Stimulated activated CD4-positive, alpha-beta T cell treated with anti-CD3 and anti-CD28 coated beads, Interleukin-1b, Interleukin-23, amount 100 ng/mL, for 1 hour (primary cell): ENCODE measurements at places on chromosomes 7 and 10.

GRCh38 chr10:129025787-129026186 lies 441.3 kb upstream of the MGMT start:
- no peak for DNase-seq

- DNase-seq: no peak
These were observed 662 bp downstream of the POLR3A start for GRCh38 chr10:78028438-78029268.

- DNase-seq: no peak
These were observed 152.4 kb upstream of the CELF2 start for GRCh38 chr10:10865303-10865702.

- DNase-seq: no peak
These were observed 18.8 kb downstream of the VSIR start for GRCh38 chr10:71754562-71754961.

- no peak for DNase-seq
These were observed 25.6 kb downstream of the VSTM4 start for GRCh38 chr10:49089557-49090188.

GRCh38 chr10:98453729-98454128 lies 7.0 kb upstream of the HPS1 start:
- no peak for DNase-seq

- no peak for DNase-seq
These were observed 70.1 kb downstream of the MGMT start for GRCh38 chr10:129537151-129537550.

GRCh38 chr7:139745678-139746143 lies 32.1 kb downstream of the HIPK2 start:
- DNase-seq: no peak

GRCh38 chr7:18993933-18994668 lies 123.3 kb downstream of the TWIST1 start:
- no peak for DNase-seq

DNA sequence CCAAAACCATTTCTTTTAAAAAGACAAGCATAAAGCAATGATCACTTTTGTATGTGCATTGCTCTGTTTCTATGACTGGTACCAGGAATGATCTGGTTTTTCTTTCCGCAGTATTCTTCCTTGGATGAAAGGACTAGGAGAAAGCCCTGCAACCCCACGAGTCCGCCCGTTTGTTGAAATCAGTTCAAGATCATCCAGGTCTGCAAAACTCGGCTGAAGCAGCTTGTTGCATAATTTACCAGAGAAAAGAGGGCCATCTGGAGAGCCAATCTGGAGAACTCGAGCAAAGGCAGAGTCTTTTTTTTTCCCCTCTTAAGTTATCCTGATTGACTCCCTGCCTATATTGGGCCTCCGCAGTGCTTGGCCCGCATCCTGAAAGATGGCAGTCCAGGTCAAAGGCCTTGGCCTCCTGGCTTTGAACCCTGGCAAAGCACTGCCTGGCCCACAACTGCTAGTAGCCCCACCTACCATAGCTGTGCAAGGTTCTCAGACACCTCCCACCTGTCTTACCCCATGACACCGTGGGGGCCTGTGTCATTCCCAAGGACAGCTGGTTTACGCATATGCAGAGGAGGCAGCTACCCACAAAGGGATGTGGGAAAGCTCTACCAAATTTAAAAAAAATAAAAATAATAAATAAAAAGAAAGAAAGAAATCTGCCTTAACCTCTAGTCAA lies 572.2 kb downstream of the INHBA start:
- DNase-seq: no peak

DNA sequence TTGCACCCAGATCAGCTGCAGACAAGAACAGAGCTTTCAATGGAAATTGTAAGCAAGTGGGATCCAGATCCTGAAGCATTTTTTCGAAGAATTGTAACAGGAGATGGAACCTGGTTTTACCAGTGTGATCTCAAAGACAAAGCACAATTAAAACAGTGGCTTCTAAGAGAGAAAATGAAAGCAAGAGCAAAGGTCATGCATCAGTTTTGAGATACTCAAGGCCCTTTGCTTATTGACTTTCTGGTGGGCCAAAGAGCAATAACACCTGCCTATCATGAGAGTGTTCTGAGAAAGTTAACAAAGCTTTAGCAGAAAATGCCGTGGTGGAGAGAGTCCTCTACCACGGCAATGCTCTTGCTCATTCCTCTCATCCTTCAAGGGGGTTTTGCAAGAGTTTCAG lies 194.8 kb downstream of the TMEM178B start:
- DNase-seq: no peak

- DNase-seq: no peak
These were observed 195.0 kb upstream of the PLXNA4 start for GRCh38 chr7:132771301-132771730.

DNA sequence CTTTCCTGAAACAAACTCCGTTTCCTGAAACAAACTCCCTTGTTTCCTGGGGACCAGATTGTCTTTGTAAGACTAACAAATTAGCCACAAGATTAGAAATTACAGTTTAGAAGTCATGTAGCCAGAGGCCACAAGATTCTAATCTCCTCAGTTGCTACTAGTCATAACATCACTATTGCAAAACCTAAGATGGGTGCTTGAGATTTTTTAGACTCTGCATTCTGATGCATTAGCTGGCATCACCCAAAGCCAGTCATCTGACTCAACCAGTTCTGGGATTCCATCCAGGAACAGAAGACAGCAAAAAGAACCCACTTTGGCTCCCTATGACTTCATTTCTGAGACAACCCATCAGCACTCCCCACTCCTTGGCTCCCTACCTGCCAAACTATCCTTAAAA lies 367.9 kb upstream of the MBL2 start:
- DNase-seq: no peak

DNA sequence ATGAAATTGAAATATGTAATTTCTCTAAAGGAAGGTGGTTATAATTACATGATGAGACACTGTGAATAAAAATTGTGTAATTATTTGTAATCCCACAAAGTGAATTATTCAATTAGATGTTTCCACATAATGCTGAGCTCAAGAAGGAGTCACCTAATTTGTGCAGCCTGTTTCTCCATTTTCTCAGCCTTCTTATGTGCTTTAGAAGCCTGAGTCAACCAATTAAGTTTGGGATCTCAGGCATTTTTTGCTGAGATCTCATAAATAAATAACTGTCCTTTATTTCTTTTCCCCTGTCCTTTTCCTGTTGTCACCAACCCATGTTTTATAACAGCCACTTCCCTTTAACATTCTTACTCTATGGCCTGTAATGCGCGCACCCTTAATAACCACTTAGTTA lies 506.5 kb upstream of the SEMA3D start:
- no peak for DNase-seq

- DNase-seq: no peak
These were observed 16.5 kb downstream of the CNOT4 start for GRCh38 chr7:135493362-135493761.

DNA sequence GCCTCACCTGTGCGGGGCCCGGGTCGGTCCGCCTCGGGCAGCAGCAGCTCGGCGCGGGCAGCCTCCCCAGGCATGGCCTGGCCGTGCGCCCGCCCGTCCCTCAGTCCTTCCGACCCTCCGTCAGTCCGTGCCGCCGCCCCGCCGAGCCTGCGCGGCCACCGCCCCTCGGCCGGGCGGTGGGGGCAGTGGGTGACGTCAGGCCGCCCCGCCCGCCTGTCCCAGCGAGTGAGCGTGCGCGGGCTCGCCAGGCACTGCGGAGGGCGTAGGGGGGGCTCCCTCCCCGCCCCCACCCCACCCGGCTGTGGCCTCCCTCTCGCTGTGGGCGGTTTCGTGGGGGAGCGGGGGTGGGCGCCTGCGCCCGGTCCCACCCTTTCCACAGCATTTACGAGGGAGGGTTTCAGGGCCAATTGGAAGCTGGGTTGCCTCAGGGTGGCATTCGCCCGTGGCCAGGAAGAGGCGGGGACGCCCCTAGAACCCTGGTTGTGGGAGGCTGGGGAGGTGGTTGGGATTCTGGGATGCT lies at the start of gene NACAD:
TSS of gene NACAD (minus strand) at position 149 of the 520 bp plus-strand sequence. CDS start at position 74, 75 bp downstream.
- no peak for DNase-seq

- DNase-seq: no peak
These were observed 83.3 kb downstream of the RNLS start for GRCh38 chr10:88499569-88500470.

DNA sequence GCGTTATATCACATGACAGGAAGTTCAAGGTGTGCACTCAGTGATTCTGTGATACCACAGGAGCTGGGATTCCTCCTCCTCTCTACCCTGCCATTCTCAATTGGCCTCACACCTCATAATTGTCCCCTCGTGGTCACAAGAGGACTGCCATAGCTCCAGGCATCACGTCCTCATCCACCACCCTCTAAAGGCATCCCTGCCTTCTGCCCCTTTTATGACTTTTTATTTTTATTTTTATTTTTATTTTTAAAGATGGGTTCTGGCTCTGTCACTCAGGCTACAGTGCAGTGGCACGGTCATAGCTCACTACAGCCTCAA lies 47.0 kb downstream of the PDGFA start:
- no peak for DNase-seq

GRCh38 chr7:28957751-28958234 lies 337 bp downstream of the TRIL start:
- no peak for DNase-seq

DNA sequence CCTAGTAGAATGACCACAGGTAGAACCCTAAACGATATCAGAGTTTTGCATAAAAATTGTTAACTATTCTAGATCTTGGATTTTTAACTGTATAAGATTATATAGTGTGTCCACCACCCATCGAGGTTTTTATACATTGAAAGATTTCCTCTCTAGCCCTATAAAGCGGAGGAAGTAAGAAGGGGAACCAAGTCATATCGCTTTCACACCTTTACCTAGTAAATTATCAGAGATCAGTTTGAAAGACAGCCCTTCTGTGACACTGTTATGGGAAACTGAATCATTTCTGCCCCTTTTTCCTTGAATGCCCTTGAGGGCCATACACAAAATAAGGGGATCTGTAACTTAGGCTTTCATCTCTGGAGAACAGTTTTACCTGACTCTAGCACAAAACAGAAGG lies 8.3 kb upstream of the GPR37 start:
- DNase-seq: no peak

DNA sequence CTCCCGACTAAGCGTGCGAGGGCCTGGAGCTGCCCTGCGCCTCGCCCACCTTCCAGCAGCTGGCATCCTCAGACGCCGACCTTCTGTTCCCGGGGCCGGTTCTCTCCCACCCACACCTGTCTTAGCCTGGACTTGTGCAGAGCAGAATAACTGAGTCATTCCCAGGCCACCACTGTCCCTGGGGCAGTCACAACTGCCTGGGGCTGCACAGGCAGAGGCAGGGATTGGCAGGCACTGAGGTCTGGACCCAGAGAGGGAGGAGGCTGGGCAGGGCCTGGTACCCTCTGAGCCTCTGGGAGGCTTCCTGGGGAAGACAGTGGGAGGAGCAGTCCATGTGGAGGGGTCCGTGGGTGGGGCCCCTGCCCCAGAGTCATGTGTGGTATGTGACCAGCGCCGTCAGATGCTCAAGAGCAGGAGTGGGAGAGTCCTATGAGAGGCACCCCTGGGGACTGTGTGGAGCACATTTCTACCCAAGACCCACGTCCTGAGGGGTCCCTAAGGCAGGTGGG lies 74.3 kb downstream of the NKX6-2 start:
- no peak for DNase-seq

- no peak for DNase-seq
These were observed 91.3 kb downstream of the CD36 start for GRCh38 chr7:80729591-80730320.

DNA sequence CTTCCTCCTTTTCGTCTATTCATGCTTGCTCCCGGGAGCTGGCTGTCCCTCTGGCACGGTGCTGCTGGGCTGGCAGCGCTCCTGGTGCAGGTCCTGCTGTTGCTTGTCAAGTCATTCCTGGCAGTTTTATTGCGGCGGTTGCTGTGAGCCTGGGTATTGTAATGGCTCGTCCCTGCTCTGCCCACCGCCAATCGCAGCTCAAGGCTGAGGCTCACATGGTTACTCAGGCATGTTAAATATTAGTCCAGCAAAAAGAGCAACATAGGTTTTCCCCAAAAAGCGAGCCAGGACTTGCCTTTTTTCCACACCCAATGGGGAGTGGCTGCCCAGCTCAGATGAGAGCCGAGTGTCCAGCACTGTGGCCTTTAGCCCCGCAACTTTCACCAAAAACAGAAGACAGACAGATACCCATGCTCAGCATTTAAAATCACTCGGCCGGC lies 492.9 kb upstream of the FOXK1 start:
- no peak for DNase-seq

DNA sequence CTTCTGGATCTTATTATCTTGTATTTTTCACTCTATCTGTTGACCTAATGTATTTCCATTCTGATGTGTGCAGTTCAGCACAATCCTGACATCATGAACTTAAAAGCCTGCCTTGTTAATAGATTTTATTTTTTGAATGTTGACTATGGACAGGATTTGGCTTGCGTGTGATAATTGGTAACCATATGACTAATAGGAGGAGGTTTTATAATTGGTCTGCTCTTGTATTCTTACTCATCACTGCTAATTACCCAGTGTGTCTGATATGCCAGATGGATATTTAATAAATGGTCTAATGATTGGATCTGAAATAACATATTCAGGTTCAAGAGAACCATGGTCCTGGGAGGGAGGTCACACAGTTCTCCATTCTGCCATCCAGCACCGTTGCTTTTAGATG lies 45.9 kb downstream of the MTURN start:
- no peak for DNase-seq

DNA sequence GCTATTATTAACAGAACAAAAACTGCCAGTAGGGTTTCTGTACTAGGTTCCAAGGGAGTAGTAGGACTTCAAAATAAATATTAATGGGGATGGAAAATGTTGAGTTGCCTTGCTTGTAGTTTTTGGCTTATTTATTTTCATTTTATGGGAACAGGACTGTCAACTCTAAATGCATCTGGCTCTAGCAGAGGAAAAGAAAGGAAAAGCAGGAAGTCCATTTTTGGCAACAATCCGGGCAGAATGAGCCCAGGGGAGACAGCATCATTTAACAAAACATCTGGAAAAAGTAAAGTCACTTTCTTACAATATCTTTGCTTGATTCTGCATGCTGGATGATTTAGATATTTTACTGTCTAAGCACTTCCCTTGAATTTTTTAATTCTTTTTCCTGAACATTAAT lies 69.4 kb downstream of the NOC3L start:
- DNase-seq: no peak

GRCh38 chr10:125096371-125096770 lies 64.0 kb downstream of the CTBP2 start:
- no peak for DNase-seq

GRCh38 chr7:22121702-22122474 lies 176.2 kb upstream of the CDCA7L start:
- DNase-seq: no peak

DNA sequence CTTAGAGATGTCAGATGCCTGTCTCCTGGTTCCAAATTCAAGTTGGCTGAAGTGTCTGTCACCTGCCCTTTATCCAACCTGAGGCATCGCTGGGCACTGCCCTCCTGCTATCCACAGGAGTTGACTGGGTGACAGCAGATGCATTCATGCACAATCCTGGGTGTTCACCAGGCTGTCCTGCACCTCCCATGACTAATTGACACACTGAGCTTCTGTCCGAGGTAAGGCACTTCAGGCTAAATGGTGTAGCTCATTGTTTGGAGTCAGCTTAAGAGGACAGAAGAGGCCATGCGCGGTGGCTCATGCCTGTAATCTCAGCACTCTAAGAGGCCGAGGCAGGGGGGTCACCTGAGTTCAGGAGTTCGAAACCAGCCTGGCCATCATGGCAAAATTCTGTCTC lies 2.4 kb downstream of the UCMA start:
- no peak for DNase-seq
